ENCODE measurements at places on chromosomes 1 and 21. TPM values are rescaled to one million over a fixed set of nuclear protein-coding genes. Genes with fewer than 3 reads are reported as not detected.

DNA sequence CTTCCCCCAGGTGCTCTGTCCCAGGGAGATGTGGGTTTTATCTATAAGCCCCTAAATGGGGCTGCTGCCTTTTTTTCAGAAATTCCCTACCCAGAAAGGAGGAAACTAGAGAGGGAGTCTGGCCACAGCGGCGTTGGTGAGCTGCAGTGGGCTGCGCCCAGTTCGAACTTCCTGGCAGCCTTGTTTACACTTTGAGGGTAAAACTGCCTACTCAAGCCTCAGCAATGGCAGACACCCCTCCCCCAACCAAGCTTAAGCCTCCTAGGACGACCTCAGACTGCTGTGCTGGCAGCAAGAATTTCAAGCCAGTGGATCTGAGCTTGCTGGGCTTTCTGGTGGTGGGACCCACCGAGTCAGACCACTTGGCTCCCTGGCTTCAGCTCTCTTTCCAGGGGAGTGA, 46.2 kb upstream of the PAPPA2 start:
- DNase-seq, result no peak

DNA sequence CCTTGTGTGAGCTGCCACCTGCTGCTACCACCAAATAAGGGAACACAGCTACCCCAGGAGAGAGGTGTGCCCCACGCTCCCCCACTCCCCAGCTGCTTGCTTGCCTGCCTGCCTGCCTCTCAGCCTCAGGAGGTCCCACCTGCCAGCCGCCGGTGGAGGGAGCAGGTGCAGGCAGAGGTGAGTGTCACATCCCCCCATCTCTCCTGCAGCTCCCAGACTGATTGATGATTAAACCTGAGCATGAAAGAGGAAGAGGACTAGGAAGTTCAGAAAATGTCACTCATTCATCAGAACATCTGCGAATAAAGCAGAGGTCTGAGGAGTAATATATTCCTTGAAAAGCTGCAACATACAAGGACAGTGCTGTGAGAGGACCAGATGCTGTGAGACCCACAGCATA, 58.6 kb upstream of the HIVEP3 start:
- DNase-seq, result no peak

- no peak for DNase-seq
These were observed 59.9 kb upstream of the ERRFI1 start for GRCh38 chr1:8086055-8086454.

DNA sequence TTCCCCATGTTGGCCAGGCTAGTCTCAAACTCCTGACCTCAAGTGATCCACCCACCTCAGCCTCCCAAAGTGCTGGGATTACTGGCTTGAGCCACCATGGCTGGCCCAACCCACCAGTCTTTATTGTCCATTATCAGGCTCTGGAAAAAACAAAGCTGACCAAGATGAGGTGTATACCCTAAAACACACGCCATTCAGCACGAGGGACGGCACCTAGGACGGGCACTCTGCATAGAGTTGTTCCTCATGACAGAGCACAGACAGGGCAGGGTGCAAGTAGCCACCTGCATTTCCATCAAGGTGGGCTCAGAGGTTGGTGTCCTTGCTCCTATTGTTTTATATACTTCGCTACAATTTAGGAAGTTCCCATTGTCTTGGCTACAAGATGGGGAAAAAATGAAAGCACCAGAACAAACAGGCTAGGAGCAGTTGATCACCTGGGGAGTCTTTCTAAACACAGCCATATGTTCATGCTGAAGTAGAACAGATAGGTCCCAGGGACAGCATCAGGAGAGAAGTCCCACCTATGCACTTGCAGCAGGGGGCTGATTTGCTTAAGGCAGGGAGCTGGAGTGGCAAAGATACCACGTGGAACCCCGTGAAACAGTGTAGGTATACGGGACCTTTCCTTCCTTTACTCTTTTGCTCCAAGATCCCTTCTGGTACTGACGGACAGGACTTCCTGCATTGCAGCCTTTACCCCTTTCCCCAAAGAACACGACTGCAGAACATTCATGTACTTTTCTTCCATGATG, 4.5 kb downstream of the KRTCAP2 start:
- DNase-seq, result no peak

DNA sequence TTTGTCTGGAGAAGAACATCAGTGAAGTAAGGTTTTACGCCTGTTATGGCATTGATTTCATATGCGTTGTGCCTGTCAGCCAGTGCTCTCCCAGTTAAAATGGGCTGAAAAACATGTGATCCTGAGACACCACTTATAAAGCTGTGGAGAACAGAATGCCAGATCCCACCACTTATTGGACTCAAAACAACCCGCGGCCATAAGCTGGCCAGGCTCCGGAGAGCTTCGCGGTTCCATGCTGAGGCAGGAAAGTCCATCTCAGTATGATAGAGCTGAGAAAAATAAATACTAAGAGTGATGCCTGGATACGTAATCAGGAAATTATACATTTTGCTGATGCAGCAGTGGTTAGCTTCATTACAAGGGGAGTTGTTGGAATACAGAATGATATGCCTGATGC, 5.1 kb downstream of the APOBEC4 start:
- DNase-seq, result no peak

DNA sequence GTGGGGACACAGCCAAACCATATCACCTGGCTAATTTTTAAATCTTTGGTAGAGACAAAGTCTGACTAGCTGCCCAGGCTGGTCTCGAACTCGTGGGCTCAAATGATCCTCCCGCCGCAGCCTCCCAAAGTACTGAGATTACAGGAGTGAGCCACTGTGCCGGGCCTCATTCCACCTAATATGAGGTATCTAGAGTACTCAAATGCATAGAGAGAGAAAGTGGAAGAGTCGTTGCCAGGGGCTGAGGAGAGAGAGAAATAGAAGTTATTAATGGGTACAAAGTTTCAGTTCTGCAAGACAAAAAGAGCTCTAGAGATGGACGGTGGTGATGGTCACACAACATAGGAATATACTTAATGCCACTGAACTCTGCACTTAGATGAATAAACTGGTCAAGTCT, 119.6 kb downstream of the TOMM20 start:
- DNase-seq, result no peak

DNA sequence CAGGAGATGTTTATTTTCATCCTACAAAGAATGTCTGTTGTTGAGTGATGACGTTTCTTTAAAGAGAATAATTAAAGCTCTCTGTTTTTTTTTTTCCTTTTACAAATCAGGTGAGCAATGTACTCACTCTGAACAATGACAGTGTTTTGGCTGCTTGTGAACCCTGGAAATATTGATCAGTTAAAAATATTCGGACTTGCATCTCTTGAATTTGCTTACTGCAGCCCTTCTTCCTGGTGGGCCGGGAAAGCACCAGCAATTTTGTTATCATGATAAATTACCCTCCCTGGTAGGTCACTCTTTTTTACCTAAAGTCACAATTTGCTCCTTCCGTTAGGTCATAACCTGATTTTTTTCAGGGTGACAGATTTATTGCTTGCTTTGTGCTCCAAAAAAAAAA, 72.3 kb upstream of the NR5A2 start:
- DNase-seq, result no peak

- DNase-seq, result no peak
These were observed 97.3 kb downstream of the TAS1R2 start for GRCh38 chr1:18761948-18762840.

GRCh38 chr1:39933956-39934941, 20.7 kb upstream of the MFSD2A start:
- DNase-seq, result no peak

GRCh38 chr1:70583522-70583921, 172.5 kb downstream of the CTH start:
- DNase-seq, result no peak

- no peak for DNase-seq
These were observed 232.1 kb downstream of the DUSP10 start for GRCh38 chr1:221509575-221510355.

GRCh38 chr1:243930822-243931671, 81.0 kb upstream of the AKT3 start:
- DNase-seq, result no peak

DNA sequence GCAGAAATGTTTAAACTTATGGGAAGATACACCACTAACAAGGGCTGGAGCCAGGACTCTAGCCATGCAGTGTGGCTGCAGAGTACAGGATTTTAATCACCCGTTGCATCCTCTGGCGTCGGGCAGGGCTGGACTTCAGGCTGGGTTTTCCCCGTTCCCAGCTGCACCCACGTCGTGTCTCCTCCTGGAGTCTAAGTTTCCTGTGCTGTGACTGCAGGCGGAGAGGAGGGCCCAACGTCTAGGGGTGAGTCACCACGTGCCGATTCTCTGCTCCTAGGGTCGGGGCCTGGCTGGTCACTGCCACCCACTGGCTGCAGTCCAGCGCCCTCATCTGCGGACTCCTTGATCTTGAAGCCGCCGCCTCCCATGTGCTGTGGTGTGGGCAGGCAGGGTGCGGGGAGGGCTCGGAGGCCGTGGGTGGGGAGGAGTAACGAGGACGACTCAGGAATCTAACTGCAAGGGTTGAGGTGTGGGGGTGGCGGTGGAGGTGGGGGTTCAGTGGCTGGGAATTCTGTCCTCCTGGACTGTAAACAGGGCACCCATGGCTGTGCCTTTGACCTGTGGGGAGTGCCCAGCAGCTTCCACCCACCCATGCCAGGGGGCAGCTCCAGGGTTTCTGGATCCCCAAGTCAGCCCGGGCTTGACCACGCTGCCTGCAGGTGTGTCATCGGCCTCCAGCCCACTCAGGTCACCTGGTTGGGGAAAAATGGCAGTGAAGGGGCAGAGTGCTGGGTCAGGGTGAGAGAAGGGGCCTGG, 77.8 kb downstream of the ALPL start:
- DNase-seq, result peak; percentile 39

The RHEX gene
- total RNA-seq, result not detected

The RGS18 gene
- not detected for total RNA-seq

The ATP6V1G3 gene
- total RNA-seq, result not detected

The PGLYRP3 gene
- total RNA-seq, result not detected

The CD48 gene
- not detected for total RNA-seq

The CA14 gene
- total RNA-seq, result not detected

The MRPL24 gene
- total RNA-seq, result 79.0 TPM

The RSPO1 gene
- not detected for total RNA-seq

The PTGER3 gene
- 0.05 TPM for total RNA-seq

The B3GALT5 gene
- 1.1 TPM for total RNA-seq

The KCNE2 gene
- total RNA-seq, result not detected

The CFHR5 gene
- total RNA-seq, result not detected
